A172 (cell line): ENCODE measurements at places on chromosomes 11 and 22. TPM values are rescaled to one million over a fixed set of nuclear protein-coding genes. Genes with fewer than 3 reads are reported as not detected.

- DNase-seq = no peak
Observed at GRCh38 chr22:27966168-27967064, 47.4 kb upstream of the PITPNB start.

GRCh38 chr22:30335236-30335635 is 8.5 kb upstream of the TBC1D10A start:
- no peak for DNase-seq

- peak; percentile 67 for DNase-seq
Observed at GRCh38 chr11:129295746-129296145, 79.9 kb upstream of the BARX2 start.

DNA sequence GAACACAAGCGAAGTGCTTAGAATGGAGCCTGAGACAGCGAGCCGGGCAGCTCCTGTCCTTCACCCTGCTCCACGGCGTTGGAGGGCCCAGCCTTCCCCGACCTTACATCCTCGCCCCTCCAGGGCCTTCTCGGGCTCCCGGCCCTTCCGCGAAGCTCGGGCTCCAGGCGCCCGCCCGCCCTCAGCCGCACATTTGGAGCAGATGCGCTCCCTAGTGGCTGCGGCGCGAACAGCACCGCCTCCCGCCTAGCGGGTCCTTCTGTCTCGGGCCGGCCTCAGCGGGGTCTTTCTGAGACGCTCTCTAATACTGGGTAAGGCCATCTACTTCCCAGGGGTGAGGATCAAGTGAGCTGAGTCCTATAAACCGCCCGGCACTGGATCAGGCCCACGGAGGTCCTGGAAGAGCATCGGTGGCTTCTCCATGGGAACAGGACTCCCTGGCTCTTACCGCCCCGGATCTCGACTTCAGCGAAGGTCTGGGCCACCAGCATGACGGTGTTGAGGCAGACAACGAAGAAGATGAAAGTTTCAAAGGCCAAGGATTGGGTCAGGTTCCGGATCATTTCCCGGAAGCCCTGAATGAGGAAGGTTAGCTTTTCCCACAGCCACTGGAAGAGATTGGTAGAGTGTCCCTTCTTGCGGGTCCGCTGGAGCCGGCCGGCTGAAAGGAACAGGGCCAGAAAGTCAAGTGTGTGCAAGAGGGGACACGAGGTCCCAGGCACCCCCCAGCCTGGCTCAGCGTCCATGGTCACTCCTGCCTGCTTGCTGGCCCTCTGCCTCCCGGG is 3.7 kb downstream of the CATSPER1 start:
- no peak for DNase-seq

- no peak for DNase-seq
Observed at GRCh38 chr11:3894128-3894731, 38.8 kb downstream of the STIM1 start.

- DNase-seq = no peak
Observed at GRCh38 chr22:17418890-17419324, 49.6 kb downstream of the CECR2 start.

DNA sequence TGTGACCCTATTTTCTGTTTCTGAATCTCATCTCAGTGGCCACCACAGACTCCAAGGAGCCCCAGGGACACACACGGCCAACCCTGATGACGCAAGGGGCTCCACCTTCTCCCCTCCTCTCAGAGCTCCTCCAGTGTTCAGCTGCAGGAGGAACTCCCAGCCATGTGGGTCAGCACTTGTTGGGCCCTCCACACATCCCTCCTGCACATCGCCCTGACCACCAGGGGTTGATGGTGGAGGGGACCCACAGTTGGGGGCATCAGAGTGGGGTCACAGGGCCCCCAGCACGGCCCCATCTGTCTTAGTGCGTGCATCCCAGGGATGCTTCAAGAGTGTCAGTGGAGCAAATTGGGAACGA is 499.6 kb downstream of the BRD1 start:
- DNase-seq = no peak

DNA sequence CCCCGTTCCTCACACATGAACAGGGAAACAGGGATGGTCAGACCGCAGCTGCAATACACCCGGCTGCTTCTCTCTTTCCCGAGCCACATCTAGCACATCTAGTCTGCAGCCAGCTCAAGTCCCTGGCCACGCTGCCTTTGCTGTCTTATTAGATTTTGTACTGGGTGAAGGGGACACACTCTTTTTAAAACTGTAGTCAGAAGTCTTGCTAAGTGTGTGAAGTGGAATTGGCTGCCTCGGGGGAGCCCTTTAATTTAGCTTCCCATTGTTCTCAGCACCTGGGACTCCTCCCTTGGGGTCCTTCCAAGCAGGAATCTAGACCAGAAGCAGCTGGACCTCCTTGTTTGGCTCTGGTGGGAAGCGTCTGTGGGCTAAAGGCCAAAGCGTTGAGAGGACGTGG is 420.0 kb downstream of the CTTN start:
- DNase-seq = no peak

DNA sequence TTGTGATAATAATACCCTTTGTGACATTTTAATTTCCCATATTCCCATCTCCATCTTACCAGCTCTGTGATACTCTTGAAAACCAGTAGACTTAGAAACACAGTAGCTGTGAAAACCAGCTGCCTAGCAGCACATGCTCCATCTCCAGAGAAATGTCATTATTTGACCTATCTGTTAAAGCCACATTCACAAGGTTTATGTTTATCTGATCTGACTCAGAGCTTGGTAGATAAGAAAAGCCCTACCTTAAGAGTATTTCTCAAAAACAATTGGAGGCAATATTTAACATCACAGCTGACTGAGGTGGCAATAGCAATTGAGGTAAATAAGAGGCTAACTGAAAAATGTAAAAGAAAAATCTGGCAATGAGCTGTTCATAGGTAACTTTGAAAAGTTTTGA is 8.1 kb upstream of the ANO3 start:
- no peak for DNase-seq

GRCh38 chr11:21771097-21771496 is 421.8 kb upstream of the ANO5 start:
- no peak for DNase-seq

The ZNF215 gene
- total RNA-seq = not detected in 2 replicates

The ANGPTL5 gene
- not detected in 2 replicates for total RNA-seq

The KRTAP5-5 gene
- total RNA-seq = not detected in 2 replicates

The SYT7 gene
- 0.12 and 0.26 TPM in 2 replicates for total RNA-seq

The PKDREJ gene
- under 0.01 TPM in 1 of 2 replicates, not detected in the other for total RNA-seq
